SK-N-MC (cell line): ENCODE measurements at places on chromosomes 2 and 18.

DNA sequence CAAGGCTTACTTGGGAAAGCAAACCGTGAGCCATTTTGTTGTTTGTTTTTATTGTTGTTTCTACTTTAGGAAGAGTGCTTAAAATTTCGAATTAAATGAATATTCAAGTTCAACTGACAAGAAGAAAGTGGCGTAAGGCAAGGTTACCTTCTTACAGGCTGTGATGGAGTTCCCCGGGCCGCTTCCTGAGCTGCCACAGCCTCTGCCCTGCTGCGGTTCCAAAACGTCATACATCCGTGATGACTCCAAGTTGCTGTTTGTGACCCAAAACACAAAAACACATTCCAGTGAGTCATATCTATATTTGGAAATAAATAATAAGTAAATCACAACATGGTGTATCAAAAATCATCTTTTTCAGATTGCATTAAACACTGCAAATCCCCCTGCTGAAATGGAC lies 49.7 kb downstream of the SPHKAP start:
- DNase-seq, result no peak

- DNase-seq, result no peak
Measured at GRCh38 chr2:54439582-54439981, 16.5 kb upstream of the SPTBN1 start.

DNA sequence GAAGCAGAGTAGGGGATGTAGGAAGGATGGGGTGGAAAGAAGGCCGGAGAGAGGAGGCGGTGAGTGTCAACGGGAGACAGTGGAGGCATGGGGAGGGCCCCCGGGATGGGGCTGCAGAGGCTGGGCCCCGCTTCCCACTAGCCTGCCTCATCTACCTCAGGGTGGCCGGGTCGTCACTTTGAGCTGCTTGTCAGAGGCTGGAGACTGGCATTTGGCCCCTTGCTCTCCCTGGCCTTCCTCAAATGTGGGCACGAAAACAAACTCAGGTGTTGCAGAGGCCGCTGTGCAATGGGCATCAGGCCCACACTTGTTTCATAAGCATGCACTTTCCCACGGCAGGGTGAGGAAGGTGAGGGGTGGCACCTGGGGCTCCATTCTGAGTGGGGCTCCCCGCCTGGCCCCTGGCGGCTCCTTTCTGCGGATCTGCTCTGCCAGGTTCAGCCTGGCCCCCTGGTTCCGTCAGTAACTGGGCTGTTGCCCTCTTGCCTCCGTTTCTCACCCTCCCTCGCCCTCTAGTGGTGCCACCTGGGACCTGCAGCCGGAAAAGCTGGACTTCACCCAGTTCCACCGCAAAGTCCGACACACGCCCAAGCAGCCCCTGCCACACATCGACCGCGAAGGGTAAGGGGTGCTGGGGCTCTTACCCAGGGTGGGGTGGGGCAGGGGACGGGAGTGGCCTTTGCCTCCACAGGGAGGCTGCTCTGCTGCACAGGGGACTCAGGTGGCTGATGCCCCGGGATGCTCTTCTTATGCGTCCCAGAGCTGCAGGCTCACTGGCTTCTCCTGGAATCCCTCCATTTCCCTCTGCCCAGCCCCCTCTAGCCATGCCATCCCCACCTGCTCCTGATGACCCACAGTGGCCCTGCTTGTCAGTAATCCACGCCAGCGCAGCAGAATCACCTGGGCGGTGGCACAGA lies 125.4 kb downstream of the CTIF start:
- no peak for DNase-seq

GRCh38 chr2:2804528-2804927 lies 473.5 kb upstream of the MYT1L start:
- no peak for DNase-seq

- DNase-seq, result no peak
Measured at GRCh38 chr18:10299643-10300042, 154.8 kb upstream of the APCDD1 start.

GRCh38 chr2:235002198-235003095 lies 50.6 kb downstream of the SH3BP4 start:
- DNase-seq, result no peak

GRCh38 chr2:231288590-231288989 lies 90.2 kb downstream of the ARMC9 start:
- no peak for DNase-seq

DNA sequence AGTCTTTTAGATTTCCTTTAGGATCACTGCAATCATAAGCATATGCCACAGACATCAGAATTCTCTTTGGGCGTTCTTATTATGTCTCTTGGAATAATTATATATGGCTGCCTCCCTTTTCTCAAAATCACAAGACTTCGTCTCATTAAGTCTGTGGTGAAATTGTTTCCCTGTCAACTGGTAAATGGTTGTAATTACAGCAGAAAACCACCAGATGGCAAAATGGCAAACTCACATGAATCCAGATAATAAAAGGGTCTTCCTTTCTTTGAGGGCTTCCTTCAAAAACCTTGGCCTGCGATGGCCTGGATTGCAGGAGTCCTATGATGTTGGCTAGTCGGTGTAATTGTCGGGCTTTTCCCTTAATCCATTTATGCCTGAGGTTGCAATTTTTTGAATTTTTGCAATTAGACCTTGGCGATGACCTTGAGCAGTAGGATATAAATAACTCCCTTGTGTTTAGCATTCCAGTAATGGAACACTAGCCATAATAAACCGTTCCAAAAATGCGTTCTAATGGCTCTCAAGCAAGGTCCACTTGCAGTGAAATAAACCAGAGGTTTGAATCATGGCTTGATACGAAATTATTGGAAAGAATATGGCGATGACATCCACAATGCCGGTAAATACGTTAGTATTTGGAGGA lies 656.4 kb downstream of the MBD2 start:
- peak; percentile 22 for DNase-seq

GRCh38 chr2:98545591-98545990 lies 62.7 kb downstream of the COA5 start:
- DNase-seq, result no peak

- DNase-seq, result no peak
Measured at GRCh38 chr2:176173567-176174381, 14.7 kb upstream of the HOXD1 start.

GRCh38 chr2:55025082-55025481 lies 25.2 kb downstream of the RTN4 start:
- DNase-seq, result no peak

- DNase-seq, result no peak
Measured at GRCh38 chr2:204967199-204967960, 422.1 kb downstream of the PARD3B start.

GRCh38 chr2:21256006-21256405 lies 132.2 kb downstream of the TDRD15 start:
- no peak for DNase-seq

DNA sequence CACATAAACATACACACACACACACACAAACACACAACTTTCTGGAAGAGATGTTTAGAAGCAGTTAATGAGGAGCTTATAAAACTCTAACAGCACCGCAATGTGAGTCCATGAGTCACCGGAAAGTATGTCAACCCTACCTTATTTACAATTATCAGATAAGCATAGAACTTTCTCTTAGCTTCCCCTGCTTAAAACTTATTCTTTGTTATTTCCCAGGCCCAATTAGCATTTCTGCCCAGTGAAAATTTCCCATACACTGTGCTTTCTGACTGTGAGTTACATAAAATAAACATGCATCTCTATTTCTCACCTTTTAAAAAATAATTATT lies 737.6 kb downstream of the LRP1B start:
- no peak for DNase-seq

DNA sequence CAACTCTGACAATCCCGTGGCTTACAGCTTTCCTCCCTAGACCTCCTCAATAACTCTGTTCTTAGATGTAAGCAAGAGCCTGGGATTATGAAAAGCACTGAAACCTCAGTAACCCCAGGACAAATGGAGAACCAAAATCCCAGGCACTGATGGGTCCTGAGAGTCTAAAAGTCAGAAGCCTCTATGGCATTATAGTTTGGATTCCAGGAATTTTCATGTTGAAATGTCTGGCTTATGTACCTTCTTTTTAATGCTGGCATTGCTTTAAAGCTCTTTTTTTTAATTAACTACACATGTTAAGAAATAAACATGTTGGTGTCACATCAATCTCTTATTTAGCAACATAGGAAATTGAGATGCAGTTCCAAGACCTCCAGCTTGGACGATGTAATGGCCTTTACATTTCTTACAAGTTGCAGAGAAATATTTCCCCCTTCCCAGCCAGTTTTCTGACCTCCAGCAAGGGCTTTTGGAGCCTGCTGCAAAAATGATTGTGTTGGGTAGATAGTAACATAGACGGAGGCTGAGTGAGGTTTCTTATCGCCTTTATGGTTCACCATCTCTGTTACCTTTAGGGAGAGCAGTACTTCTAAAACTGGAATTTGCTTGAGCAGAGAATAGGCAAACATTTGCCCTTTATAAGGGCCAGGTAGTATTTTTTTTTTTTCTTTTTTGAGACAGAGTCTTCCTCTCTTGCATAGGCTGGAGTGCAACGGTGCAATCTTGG lies 84.8 kb upstream of the RASGRP3 start:
- DNase-seq, result no peak

- DNase-seq, result no peak
Measured at GRCh38 chr2:166148500-166149400, 20.9 kb upstream of the SCN1A start.

- DNase-seq, result no peak
Measured at GRCh38 chr2:30454571-30454970, 7.5 kb downstream of the LCLAT1 start.

GRCh38 chr18:23155537-23155936 lies 20.3 kb downstream of the CABLES1 start:
- DNase-seq, result no peak

DNA sequence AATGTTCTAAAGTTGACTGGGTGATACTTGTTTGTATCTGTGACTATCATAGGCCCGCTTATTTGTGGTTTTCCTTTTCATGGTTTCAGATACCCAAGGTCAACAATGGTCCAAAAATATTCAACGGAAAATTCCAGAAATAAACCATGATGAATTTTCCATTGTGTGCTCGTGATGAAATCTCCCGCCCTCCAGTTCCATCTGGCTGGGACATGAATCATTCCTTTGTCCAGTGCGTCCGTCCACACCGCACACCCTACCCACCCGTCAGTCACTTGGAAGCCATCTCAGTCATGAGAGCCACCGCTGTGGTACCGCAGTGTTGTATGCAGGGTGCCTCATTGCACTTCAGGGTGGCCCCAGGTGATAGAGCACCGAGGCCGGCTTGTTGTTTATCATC lies 268.2 kb upstream of the PXDN start:
- no peak for DNase-seq

GRCh38 chr2:10195278-10196109 lies 73.0 kb downstream of the RRM2 start:
- no peak for DNase-seq

DNA sequence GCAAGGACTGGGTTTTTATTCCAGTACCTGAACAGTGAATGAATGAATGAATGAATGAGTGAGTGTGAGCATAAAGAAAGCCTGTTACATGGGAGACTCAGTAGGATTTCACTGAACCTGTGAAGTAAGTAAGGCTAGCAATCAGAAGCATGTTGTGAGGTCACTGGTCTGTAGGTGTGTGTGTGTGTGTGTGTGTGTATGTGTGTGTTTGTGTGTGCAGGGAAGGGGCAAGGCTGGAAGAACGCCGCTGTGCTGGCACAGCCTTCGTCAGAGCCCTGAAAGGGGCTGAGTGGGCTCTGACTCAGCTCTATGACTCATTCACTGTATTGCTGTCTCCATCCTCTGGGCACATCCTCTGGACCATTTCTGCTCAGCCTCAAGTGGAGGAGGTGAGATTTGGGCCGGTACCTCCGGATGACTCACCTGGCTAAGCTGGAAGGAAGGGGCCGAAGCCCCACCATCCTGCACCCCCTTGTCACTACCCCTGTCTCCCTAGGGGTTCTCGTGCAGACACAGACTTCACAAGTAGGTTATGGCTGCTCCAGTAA lies 51.4 kb upstream of the MRPL33 start:
- DNase-seq, result no peak

- no peak for DNase-seq
Measured at GRCh38 chr18:63421514-63421913, 762 bp downstream of the VPS4B start.

DNA sequence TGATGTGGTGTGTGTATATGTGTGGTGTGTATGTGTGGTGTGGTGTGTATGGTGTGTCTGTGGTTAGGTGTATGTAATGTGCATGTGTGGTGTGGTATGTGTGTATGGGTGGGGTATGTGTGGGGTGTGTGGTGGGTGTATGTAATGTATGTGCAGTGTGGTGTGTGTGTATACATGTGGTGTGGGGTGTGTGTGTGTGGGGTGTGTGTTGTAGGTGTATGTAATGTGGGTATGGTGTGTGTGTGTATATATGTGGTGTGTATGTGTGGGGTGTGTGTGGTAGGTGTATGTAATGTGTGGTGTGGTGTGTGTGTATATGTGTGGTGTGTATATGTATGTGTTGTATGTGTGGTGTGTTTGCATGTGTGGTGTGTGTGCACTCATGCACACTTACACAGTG lies 84.8 kb upstream of the ID2 start:
- no peak for DNase-seq

DNA sequence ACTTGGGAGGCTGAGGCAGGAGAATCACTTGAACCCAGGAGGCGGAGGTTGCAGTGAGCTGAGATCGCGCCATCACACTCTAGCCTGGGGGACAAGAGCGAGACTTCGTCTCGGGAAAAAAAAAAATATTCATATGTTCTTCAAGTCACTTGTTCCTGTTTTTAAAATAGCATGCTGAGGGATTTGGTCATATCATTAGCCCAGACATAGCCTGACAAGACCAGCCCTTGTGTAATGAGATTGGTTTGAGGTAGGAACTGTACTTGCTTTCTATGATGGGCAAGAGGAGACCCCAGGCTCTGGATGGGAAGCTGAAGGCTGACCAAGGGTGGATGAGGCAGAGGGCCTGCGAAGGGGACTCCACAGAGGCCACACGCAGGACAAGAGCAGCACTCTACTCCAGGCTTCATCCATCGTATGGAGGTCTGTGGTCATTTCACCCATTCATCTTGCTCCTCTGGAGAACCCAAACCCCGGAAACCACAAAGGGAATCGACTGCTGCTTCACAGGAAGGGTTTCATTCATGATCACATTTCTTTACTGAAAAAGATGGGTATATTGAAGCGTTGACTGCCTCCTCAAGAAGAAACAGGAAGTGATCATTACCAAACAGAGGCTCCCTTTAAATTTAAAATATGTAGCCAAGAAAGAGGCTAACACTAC lies 87.1 kb upstream of the ZNF397 start:
- DNase-seq, result no peak

DNA sequence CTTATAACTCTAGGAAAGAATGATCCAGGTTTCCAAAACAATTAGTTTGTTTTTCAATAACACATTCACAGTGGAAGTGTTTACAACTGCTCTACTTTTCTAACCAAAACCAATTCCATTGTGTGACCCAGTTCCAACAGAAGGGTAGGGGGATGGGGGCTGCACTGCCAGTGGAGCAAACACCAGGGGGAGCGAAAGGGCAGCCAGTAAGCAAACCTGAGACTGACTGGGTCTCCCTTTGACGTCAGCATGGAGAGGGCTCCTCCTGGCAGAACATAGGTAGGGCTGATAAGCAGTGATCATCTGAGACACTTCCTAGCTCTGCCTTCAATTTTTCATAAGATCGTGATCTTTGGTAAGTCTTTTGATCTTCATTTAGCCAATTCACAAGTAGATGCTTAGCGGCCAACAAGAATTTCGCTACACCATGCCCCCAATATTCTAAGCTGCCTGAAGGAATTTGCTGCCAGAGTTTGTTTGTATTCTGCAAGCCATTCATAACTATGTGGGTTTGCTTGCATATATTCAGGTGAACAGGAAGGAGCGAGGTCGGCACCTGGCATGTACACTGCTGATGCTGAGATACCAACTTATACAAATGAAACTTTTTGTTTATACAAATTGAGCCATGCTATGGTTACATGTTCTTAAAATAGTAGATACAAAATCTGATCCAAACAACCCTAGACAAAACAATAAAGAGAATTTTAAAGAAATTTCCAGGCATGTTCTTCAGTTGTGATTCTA lies 45.9 kb downstream of the ST6GAL2 start:
- DNase-seq, result no peak

GRCh38 chr18:8197499-8197898 lies 411.7 kb upstream of the RAB12 start:
- no peak for DNase-seq
